ENCODE measurements at places on chromosomes 1 and 21. TPM values are rescaled to one million over a fixed set of nuclear protein-coding genes. Genes with fewer than 3 reads are reported as not detected.

- no peak for DNase-seq
These were observed 222.6 kb upstream of the C1orf174 start for GRCh38 chr1:4122513-4123160.

- no peak for DNase-seq
These were observed 344.9 kb downstream of the PTPRU start for GRCh38 chr1:29581256-29581655.

The SLC2A5 gene
- total RNA-seq = not detected

DNA sequence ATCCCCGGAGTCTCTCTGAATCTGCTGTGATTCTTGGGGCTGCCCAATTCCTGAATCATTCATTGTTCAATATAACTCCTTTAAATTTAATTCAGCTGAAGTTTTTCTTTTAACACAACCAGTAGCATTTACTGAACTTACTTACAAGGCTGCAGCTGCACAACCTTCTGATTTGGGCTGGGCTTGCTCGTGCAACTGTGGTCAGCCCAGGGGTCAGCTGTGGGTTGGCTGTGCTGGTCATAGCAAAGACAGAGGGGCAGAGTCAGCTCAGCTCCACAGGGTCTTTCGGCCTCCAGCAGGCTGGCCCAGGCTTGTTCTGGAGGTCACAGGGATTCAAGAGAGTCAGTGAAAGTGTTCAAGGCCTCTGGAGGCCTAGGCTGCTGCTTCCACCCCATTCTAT lies 186.1 kb downstream of the MATN1 start:
- no peak for DNase-seq

- DNase-seq = no peak
These were observed 854 bp downstream of the MYCL start for GRCh38 chr1:39900662-39901463.

DNA sequence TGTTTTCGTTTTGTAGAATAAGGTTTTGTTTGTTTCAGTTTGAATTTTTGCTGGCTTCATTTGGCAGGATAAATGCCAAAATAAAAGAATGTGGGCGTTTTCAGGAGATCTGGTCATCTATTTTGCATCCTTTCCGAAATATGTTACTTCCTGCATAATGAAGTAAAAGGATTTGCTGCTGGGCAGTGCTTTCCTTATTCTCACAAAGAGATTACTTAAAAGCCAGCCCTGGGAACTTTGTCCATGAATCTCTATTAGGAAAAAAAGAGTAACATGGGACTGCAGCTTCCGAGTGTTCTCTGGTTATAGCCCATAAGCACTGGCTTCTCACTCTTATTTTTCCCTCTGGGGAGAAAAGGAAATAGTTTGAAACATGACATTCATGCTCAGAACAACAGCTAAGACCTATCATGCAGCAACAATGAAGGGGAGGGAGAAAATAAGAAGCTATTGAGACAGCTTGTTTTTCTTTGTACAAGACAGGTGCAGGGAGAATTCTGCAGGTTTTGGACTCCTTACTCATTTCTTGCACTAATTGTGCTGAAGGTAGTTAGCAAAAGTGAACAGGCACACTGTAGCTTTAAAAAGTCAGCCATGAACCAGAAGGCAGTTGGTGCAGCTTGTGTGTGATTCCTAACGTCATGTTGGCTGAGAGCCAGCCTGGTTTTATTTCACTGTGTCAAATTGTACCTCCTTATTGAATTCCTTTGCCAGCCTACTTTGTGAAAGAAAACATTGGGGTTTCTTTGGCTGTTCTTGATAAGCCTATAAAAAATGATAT lies at the start of gene SAMD13:
Gene SAMD13, plus strand, starts transcription at position 705 of the 781 bp plus-strand sequence. CDS start 1,527 bp downstream, outside the sequence.
- peak; percentile 39 for DNase-seq

The OR1C1 gene
- total RNA-seq = not detected

The SELL gene
- total RNA-seq = not detected

DNA sequence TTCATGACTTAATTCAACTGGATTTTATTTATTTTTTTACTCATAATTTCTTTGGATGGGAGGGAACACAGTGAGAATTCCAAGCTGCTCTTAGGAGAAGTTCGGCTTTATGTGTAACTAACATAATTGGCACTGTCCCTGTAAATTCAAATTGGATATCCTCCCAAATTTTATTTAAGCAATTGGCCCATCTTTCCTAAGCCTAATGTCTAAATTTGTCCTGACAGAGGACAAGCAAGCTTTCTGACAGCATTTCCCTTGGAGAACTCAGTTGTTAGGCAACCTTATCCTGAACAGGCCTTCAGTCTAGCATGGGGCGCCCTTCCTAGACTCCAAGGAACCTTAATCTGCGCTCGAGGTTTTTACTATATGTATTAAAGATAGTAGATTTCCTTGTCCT lies 550.3 kb downstream of the NUF2 start:
- no peak for DNase-seq

DNA sequence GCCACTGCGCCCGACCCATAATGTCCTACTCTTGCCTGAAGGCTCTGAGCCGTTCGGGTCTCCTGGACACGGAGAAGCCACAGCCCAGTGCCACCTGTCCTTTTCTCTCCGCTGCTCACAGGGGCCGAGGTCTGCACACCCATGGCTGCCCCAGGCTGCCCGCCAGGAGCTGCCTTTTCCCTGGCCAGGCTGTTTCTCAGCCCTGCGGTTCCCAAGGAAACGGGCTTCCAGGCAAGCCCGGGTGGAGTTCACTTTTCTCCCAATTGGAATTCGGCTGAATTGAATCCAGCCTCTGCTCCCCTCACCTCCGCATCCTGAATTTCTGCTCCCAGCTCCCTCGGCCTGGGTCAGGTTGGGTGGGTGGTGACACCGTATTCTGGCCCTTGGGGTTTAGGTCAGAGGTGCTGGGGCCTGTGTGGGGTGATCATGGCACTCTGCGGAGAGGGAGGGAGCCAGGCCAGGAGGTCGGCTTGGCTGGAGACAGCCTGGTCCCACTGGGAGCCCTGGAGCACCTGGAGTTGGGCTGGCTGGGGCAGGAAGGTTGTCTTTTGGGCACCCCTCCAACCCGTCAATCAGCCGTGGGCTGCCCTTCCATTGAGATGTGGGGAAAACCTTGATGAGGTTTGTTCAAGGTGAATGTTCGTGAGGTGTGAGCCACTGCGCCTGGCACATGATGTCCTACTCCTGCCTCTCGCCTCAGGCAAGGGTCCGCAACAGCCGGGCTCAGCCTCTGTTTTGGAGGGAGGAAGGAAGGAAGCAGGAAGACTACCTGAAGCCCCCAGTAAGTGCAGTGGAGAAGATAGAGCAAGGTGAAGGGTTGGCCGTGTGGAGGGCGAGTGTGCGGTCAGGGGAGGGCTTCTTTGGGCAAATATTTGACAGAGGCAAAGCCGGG lies 25.1 kb downstream of the RRP1 start:
- DNase-seq = no peak

DNA sequence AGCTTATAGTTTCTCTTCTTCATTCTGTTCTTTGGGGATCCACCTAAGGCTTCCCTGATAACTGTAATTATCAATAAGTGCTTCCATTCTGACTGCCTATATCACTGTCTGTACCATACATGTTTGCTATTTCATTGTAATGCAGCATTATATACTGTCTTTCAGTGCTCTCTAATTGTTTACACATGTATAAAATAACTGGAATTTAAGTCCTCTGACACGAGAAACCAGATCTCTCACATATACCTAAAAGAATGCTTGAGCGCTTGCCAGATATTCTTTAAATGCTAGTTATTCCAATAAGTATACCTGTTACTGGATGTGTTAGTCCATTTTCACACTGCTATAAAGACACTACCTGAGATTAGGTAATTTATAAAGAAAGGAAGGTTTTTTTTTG lies 34.7 kb downstream of the CELF3 start:
- DNase-seq = no peak

Data from kidney epithelial cell (primary cell).